ENCODE measurements at places on chromosomes 7 and 10. TPM values are rescaled to one million over a fixed set of nuclear protein-coding genes. Genes with fewer than 3 reads are reported as not detected.

SLC16A9 gene
- total RNA-seq: 0.40 TPM

CLIP2 gene
- 6.9 TPM for total RNA-seq

TUBB8 gene
- total RNA-seq: not detected

PDE1C gene
- total RNA-seq: 192 TPM
